NCI-H2107 (cell line): ENCODE measurements at places on chromosomes 7 and 10.

- DNase-seq = no peak
Observed at GRCh38 chr10:109071539-109071938, 851.8 kb downstream of the XPNPEP1 start.

GRCh38 chr7:38310591-38311101, 37.2 kb upstream of the TARP start:
- no peak for DNase-seq

DNA sequence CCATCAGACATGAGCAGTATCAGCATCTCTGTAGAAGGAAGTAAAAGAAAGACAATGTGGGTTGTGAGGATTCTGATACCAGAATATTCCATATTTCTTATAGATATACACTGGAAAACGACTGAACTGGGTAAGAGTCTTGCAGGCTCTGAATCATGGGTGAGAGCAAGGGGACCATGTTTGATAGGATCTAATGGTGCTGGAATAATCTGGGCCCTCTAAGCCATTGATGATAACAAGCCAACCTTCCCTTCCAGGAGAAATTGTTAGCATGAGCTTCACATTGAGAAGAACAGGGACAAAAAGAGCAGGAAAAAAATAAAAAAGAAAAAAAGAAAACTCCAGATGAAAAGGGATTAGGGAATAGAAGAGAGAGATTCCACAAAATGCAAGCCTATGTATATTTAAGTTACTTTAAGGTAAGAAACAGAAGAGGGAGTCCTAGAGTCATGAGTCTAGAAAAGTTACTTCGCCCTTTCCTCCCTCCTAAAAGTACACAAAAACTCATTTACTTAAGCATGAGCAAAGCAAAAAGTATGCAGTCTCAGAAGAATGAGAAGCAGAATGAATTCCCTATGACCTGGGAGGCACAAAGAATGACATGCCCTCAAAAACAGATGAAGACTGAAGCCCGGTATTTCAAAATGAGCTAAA, 181.9 kb downstream of the TMEM26 start:
- DNase-seq = no peak

DNA sequence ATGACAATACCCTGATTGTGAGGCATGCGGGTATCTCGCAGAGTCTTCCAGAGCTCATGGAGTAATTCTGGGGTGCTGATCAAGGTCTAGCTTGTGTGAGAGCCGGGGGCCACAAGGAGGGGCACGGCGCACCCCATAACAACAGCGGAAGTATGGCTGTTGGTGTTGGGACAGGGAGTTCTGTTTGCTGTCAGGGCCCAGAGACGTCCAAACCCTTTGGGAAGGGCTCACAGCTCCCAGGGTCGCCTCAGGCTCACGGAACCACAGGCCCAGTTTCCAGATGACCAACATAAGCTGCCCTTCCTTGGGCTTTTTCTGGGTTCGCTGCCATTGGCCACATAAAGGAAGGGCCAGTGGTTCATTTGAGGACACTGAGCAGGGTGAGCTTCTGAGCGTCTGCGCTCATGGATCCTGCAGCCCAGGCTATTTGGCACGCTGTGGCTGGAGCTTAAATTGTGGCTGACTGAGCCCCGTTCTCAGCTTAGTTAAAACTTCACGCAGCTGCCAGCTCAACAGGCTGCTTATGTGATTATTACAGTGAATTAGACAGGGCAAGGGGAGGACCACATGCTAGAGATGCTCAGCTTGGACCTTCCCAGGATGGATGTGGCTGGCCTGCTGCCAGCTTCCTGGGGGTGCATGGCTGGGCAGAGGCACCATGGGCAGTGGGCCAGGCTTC, 92.3 kb downstream of the DNAJB6 start:
- no peak for DNase-seq

- no peak for DNase-seq
Observed at GRCh38 chr7:11910253-11910652, 78.3 kb upstream of the THSD7A start.

GRCh38 chr10:93110472-93111146, 36.9 kb downstream of the CYP26A1 start:
- DNase-seq = no peak

DNA sequence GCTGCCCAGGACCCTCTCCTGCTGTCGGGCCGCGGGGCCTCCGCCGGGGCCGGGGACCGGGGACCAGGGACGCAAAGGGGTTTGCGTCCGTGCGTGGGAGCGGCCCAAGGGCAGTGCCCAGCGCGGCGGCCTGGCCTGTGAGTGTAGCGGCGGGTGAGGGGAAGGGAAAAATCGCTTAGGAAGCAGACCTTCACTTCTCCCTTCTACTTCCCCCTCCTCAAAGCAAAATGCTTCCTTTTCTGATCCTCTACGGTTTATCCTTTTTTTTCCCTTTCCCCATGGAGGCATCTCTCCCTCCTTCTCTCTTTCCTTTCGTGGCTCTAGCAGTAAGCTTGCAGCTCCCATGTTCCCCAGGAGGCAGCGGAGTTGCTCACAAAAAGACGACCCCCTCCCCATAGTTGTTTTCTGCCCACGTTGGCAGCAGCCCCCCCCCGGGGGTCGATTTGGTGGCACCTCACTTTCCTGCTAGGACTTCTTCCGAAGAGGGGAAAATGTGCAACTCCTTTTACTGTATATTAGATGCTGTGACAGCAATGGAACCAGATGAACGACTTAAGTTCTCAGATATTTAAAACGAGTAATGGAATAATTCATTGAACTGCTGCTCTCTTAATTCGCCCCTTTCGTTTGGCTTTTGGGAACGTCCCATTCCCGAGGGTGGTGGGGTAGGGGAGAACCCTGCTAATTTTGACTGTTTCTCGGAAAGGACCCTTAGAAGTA, 724 bp downstream of the CAPZA2 start:
- DNase-seq = no peak

GRCh38 chr10:88831709-88832108, 19.9 kb downstream of the ANKRD22 start:
- no peak for DNase-seq

DNA sequence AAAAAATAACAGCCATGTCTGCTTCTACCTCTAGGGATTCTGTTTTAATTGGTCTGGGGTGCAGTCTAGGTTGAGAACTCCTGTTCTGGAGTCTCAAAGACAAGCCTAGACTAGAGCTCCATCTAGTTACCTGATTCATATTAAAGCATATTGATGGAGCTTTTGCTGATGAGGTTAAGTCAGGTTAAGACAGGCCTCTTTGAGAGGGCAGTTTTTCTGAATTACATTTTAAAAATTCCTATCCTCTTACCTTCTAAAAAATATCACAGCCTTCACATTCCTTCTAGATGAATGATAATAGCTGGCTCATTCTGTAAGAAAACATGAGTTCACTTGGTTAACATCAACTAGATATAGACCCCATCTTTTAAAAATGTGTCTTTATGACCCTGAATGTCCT, 28.9 kb downstream of the MGAM start:
- no peak for DNase-seq

GRCh38 chr10:42953684-42954674, 122.9 kb upstream of the RET start:
- no peak for DNase-seq

- DNase-seq = no peak
Observed at GRCh38 chr7:16975712-16976111, 93.9 kb upstream of the AGR3 start.

GRCh38 chr7:35258125-35258867, 4.4 kb upstream of the TBX20 start:
- DNase-seq = no peak

GRCh38 chr7:41339913-41340676, 362.8 kb downstream of the INHBA start:
- DNase-seq = no peak

GRCh38 chr7:112144284-112145059, 61.7 kb downstream of the DOCK4 start:
- no peak for DNase-seq
